ENCODE measurements at places on chromosomes 16 and 17. TPM values are rescaled to one million over a fixed set of nuclear protein-coding genes. Genes with fewer than 3 reads are reported as not detected.

The NLRP1 gene
- 12.9 TPM for total RNA-seq

The KRTAP2-3 gene
- total RNA-seq, result not detected

The FKBP10 gene
- 64.1 TPM for total RNA-seq

The KRT33A gene
- total RNA-seq, result 0.13 TPM

The PPP1R1B gene
- not detected for total RNA-seq

The ITGA2B gene
- under 0.01 TPM for total RNA-seq

The C17orf78 gene
- total RNA-seq, result not detected

The AATK gene
- total RNA-seq, result 0.51 TPM

The OTOP2 gene
- under 0.01 TPM for total RNA-seq

The TMEM97 gene
- 8.2 TPM for total RNA-seq

The BEAN1 gene
- 0.38 TPM for total RNA-seq

The WFDC1 gene
- not detected for total RNA-seq

The CD7 gene
- not detected for total RNA-seq

The SLFN14 gene
- total RNA-seq, result not detected

The RAC3 gene
- total RNA-seq, result 18.7 TPM

The CES4A gene
- total RNA-seq, result 1.1 TPM

The EVI2B gene
- not detected for total RNA-seq

The ALOX12 gene
- 0.26 TPM for total RNA-seq

The DCTN5 gene
- 47.0 TPM for total RNA-seq

The GALR2 gene
- total RNA-seq, result not detected

The HS3ST3B1 gene
- 0.26 TPM for total RNA-seq

The TOM1L1 gene
- total RNA-seq, result 83.7 TPM

The BANP gene
- 22.1 TPM for total RNA-seq

The DHRS7B gene
- 24.7 TPM for total RNA-seq

The ANKRD40CL gene
- total RNA-seq, result not detected

The CMTM2 gene
- total RNA-seq, result not detected

The KRT38 gene
- not detected for total RNA-seq

The VWA3A gene
- total RNA-seq, result under 0.01 TPM

The PRSS27 gene
- total RNA-seq, result 4.5 TPM

The MT4 gene
- not detected for total RNA-seq

The TLCD3B gene
- total RNA-seq, result not detected

The CCDC57 gene
- total RNA-seq, result 8.1 TPM

The CHCT1 gene
- total RNA-seq, result not detected

The NLGN2 gene
- total RNA-seq, result 1.2 TPM

The UTS2R gene
- not detected for total RNA-seq

The OR1E1 gene
- total RNA-seq, result not detected

The CNGB1 gene
- under 0.01 TPM for total RNA-seq

The KRT16 gene
- 1,390 TPM for total RNA-seq

The MEOX1 gene
- not detected for total RNA-seq

The CSH2 gene
- total RNA-seq, result not detected

The CCDC144A gene
- 2.1 TPM for total RNA-seq

The VTN gene
- total RNA-seq, result under 0.01 TPM

The PYY gene
- total RNA-seq, result 0.79 TPM

The SLC5A11 gene
- total RNA-seq, result not detected

The CSH1 gene
- total RNA-seq, result not detected

The KRT27 gene
- not detected for total RNA-seq

The DPEP2 gene
- not detected for total RNA-seq

The ITGAL gene
- total RNA-seq, result not detected

The SMTNL2 gene
- not detected for total RNA-seq

The SOX8 gene
- total RNA-seq, result under 0.01 TPM

The GPR179 gene
- total RNA-seq, result under 0.01 TPM
